ENCODE measurements at places on chromosomes 4 and X. TPM values are rescaled to one million over a fixed set of nuclear protein-coding genes. Genes with fewer than 3 reads are reported as not detected.

The ALG13 gene
- 164 TPM for total RNA-seq

The ETDB gene
- 2.0 TPM for total RNA-seq

The GAGE1 gene
- total RNA-seq: 14.5 TPM

The VCX2 gene
- total RNA-seq: 32.2 TPM

The SLC10A4 gene
- total RNA-seq: 1.1 TPM

The AWAT2 gene
- 3.9 TPM for total RNA-seq

The EDA2R gene
- total RNA-seq: 4.0 TPM

The HTN3 gene
- total RNA-seq: not detected

The KIAA1210 gene
- total RNA-seq: 245 TPM

The CXCL13 gene
- 2.0 TPM for total RNA-seq
